Fibroblast of upper back skin (primary cell): ENCODE measurements at places on chromosomes 1 and 21.
A peak's percentile ranks its signal among the peaks of the same experiment; 100 is the strongest.

GRCh38 chr1:12587981-12588640 is 29.9 kb downstream of the DHRS3 start:
- peak; percentile 60 for DNase-seq

- DNase-seq = no peak
These were observed 25.6 kb downstream of the CDKN2C start for GRCh38 chr1:50995651-50996050.

DNA sequence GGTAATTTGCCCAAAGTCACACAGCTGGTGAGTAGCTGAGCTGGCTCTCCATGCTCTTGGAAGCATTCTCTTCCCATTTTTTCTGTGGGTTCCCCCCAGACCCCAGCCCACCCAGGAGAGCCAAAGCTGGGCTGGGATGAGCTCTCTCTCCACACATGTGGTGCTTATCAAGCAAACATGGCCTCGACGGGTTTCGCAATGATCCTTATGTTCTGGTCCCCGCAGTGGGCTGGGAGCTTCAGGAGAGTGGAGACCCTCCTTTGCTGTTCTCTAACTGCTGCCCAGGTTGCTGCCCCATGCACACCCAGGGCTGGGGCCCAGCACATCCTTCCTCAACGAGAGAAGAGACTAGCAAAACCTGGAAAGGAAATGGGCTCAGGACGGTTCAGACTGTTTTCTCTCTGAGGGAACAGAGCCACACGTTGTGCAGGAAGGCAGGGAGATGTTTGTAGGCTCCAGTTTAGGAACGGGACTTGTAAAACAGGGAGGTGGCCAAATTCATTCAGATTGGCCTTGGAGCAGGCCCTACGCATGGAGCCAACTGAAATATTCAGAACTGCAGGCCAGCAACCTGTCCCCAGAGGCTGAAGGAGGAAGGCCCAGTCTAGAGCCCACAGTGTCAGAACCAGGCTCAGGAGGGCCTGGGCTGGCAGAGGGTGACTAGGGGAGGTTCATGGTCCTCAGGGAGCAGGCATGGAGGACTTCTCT is 27.2 kb upstream of the CSF1 start:
- DNase-seq = no peak

GRCh38 chr1:207750631-207751305 is 1.1 kb upstream of the CD46 start:
- no peak for DNase-seq

GRCh38 chr1:212295579-212295978 is 10.4 kb downstream of the PPP2R5A start:
- DNase-seq = no peak

- no peak for DNase-seq
These were observed 41.6 kb downstream of the ABL2 start for GRCh38 chr1:179187735-179188471.
